Cardiac atrium fibroblast (primary cell): ENCODE measurements at places on chromosomes 16 and 17. TPM values are rescaled to one million over a fixed set of nuclear protein-coding genes. Genes with fewer than 3 reads are reported as not detected.

Gene DHRS7C
- not detected in 2 replicates for total RNA-seq

Gene TBC1D3K
- not detected in 2 replicates for total RNA-seq

Gene ZNF213
- total RNA-seq: 3.9 and 5.2 TPM in 2 replicates

Gene HELZ
- 28.5 and 33.5 TPM in 2 replicates for total RNA-seq

Gene DRG2
- total RNA-seq: 36.9 and 45.3 TPM in 2 replicates

Gene CD300LD
- total RNA-seq: not detected in 2 replicates

Gene LCMT1
- 17.2 and 28.5 TPM in 2 replicates for total RNA-seq

Gene KARS1
- 137 and 149 TPM in 2 replicates for total RNA-seq

Gene CBLN1
- 0.16 TPM in 1 of 2 replicates, not detected in the other for total RNA-seq

Gene TNFRSF13B
- total RNA-seq: not detected in 2 replicates

Gene CFAP97D1
- not detected in 2 replicates for total RNA-seq

Gene CHST6
- total RNA-seq: 0.72 and 0.97 TPM in 2 replicates

Gene APOH
- not detected in 2 replicates for total RNA-seq

Gene RUNDC3A
- not detected in 2 replicates for total RNA-seq

Gene GEMIN4
- total RNA-seq: 12.6 and 12.8 TPM in 2 replicates

Gene PRSS36
- total RNA-seq: not detected in 2 replicates

Gene RPRML
- total RNA-seq: not detected in 2 replicates

Gene UQCRC2
- 115 and 118 TPM in 2 replicates for total RNA-seq
